Activated T-cell treated with anti-CD3 and anti-CD28 coated beads, Interleukin-2, amount 50 U/mL, for 1 hour (primary cell): ENCODE measurements at places on chromosomes 7 and 10.

- no peak for DNase-seq
Measured at GRCh38 chr7:148959726-148960125, 68.6 kb downstream of the PDIA4 start.

DNA sequence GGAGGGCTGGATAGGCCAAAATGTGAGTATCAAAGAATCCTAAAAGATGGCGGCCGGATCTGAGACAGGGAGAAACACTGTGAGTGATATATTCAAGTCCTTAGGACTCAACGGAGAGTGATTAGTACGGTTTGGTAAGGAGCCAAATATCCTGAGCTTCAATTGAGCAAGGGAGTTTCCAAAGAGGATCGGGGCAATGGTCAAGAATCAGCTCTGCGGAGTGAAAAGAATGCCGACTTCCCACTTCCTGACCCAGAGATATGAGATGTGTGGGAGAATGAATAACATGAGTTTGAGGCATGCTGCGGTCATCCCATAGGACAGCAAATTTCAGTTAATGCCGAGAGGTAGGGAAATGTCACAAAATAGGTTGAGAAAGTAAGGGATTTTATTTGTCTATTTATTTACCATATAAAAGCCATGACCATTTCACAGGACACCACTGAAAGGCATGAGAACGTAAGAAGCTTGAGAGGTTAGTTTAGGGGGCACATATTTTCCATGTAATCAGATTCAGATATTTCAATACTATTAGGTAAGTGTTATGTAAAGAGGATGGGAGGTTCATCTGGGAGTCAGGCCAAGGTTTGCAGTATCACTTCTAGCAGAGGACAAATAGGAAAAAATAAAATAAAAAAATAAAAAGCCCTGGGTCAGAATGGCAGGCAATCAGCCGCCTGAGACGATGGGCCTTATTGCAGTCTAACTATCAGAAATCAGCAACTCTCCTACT lies 165.6 kb downstream of the HGF start:
- DNase-seq: no peak

DNA sequence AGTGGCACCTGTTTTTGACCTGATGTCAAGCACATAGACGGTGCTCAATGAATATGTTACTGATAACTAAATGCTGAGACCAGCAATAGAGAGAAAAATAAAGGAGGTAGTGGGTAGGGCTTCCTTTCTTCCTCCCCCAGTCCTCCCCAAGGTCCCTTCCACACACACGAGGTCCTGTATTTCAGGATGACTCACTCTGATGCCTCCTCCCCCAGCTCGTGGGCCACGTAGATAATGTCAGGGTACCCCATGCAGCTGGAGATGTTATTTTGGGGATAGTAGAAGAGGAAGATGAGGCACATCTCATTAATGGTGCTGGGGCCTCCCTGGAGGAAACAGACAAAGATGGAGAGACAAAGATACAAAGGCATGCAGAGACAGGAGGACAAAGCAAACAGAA lies 17.3 kb downstream of the PRSS58 start:
- no peak for DNase-seq

DNA sequence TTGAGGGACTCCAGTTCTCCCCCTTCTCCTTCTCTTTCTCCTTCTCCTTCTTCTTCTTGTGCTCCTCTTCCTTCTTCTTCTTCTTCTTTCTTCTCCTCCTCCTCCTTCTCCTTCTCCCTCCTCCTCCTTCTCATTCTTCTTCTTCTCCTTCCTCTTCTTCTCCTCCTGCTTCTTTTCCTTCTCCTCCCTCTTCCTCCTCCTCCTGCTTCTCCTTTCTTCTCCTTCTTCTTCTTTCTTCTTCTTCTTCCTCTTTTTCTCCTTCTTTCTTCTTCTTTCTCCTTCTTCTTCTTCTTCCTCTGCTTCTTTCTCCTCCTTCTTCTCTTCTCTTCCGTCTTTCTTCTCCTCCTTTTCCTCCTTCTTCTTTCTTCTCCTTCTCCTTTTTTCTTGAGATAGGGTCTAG lies 25.6 kb upstream of the LIMK1 start:
- DNase-seq: no peak

GRCh38 chr10:59433720-59434428 lies 71.5 kb upstream of the FAM13C start:
- no peak for DNase-seq

DNA sequence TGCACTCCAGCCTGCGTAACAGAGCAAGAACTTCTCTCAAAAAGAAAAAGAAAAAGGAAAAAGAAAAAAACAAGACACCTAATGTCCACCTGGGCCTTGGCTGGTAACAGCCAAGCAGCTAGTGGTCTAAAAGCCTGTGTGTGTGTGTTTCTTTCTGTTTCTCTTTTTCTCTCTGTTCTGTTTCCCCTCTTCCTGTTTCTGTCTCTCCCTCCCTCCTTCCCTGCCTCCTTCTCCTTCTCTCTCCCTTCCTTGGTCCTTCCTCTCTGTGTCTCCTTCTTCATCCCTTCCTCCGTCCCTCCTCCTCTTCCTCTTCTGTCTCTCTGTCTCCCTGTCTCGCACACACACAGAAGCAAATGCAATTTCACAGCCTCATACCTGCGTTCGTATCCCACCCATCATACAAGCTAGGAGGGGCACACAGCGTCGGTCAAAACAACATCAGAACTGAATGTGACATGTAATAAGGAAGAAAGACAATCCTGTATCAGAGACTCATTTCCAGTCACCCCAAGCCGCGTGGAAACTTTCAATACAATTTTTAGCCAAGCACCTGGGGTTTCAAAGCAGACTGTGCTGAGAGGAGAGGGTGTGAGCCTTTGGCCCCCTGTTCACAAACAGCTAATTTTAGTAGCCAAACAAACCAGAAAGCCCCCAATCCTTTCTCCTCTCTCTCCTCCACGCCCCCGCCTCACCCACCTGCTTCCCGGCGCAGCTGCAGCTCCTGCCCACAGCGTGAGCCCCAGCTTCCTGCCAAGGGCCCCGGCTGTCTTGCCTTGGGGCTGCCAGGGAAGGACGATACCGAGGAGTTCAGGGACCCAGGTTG lies 50.2 kb upstream of the GNA12 start:
- DNase-seq: peak; percentile 52

GRCh38 chr7:125423458-125424155 lies 494.0 kb upstream of the POT1 start:
- DNase-seq: no peak

DNA sequence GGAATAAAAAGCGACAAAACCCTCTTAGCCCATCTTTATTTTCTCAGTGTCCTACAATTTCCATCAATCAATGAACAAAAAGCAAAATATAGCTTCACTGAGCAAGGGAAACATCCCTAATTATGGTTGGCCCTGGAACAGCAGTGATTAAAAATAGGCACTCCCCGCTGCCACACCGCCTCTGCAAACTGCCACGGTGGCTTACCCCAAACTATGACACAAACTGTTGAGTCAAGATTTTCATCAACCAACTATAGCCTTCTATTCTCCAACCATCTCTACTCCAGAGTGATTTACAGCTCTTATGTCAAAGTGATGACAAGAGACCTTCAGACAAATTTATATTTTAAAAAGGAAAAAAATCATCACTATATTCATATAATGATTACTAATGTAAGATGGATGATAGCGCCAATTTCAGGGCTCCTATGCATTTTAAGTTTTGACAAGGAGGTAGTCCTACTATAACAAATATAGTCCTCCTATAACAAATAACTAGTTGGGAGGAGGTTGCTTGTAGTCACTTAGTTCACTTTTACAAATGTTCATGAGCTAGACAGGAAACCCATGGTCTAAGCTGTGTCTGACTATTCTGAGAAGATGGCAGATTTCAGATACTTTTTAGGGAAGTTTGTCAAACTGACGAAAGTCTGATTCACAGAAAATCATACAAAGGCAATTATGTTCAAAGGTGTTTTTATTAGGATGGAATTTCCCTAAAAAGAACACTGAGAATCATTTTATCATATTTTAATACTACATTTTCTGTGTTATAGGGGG lies 26.3 kb downstream of the DENND11 start:
- DNase-seq: no peak

GRCh38 chr10:119412244-119413092 lies 130.1 kb downstream of the RGS10 start:
- DNase-seq: no peak

DNA sequence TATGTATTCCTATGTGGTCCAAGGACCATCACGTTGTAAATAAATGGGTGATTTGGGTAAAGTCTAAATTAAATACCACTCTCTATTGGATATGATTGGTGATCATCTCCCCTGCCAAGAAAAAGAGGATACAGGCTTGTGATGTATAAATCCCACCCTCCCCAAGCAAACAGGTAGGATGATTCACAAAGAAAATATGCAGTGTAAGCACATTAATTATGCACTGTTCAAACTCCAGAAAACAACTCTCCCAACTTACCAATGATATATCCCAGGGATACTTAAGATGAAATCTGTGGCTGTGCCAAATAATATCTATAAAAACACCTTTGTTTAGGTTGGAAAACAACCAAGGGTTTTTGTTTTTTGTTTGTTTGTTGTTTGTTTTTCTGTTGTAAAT lies 795.9 kb downstream of the XPNPEP1 start:
- no peak for DNase-seq

GRCh38 chr10:132113766-132114365 lies 48.1 kb downstream of the JAKMIP3 start:
- DNase-seq: peak; percentile 3

DNA sequence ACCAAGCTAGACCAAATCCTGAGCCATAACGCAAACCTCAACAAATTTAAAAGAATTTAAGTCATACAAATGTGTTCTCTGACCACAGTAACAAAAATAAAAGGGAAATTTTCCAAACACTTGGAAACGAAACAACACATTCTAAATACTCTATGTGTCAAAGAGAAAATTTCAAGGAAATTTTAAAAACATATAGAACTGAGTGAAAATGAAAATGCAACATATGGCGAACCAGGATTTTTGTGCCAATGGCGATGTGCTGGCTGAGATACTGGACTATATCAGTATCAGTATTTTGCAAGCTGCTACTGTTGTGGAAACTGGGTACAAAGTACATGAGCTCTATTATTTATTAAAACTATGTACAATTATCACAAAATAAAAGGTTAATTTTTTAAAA lies 34.1 kb downstream of the KNDC1 start:
- no peak for DNase-seq

DNA sequence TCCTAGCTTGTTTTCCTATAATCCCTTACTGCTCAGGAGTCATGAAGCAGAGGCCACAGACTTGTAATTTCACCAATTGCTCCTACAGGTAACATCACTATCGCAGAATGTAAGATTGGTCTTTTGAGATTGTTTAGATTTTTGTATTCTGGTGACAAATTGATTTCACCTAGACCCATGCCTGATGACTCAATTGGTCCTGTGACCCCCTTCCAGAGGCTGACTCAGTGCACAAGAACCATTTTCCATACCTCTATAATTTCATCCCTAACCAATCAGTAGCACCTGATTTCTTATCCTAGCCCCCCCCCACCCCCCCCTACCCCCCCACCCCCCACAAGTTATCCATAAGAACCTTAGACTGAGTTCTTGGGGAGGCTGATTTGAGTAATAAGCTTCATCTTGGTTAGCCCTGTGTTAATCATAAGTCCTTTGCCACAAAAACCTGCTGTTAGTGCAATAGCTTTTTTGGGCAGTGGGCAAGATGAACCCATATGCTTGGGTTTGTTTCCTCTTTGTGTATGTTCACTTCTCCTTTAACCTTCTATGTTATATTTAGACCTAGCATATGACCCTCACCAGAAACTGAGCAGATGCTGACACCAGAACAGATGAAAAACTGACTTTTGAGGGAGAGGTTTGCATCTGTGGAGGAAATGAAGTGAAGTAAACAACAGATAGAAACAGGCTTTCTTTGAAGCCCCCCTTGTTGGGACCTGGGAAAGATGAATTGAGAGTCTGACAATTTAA lies 187.1 kb downstream of the KIF20B start:
- no peak for DNase-seq

DNA sequence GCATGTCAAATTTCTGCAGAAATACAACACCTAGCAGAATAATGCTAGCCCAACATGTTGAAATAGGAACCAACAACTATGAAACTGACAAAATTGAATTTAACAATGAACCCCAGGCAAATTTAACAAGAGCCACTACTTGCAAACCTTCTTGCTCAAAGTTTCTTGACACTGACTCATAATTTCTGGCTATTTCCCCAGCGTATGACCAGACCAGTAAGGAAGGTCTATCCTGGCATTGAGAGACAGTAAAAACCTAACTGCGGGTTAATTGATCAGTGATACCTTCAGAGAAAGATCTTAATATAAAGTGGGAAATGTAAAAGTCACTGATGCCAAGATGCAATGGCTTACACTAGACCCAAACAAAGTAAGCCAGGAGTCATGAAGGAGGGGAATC lies 510.1 kb downstream of the ARL4A start:
- DNase-seq: no peak

- DNase-seq: peak; percentile 56
Measured at GRCh38 chr7:100476903-100477870, 1.8 kb downstream of the TSC22D4 start.
